Heart right ventricle (tissue), 16 donors: ENCODE measurements at places on chromosomes 1 and 21. TPM values are rescaled to one million over a fixed set of nuclear protein-coding genes. Genes with fewer than 3 reads are reported as not detected.
A peak's percentile ranks its signal among the peaks of the same experiment; 100 is the strongest.

- no peak for DNase-seq
Measured at GRCh38 chr1:176893625-176894352, 270.7 kb downstream of the ASTN1 start.

The GCSAML gene
- not detected for total RNA-seq

DNA sequence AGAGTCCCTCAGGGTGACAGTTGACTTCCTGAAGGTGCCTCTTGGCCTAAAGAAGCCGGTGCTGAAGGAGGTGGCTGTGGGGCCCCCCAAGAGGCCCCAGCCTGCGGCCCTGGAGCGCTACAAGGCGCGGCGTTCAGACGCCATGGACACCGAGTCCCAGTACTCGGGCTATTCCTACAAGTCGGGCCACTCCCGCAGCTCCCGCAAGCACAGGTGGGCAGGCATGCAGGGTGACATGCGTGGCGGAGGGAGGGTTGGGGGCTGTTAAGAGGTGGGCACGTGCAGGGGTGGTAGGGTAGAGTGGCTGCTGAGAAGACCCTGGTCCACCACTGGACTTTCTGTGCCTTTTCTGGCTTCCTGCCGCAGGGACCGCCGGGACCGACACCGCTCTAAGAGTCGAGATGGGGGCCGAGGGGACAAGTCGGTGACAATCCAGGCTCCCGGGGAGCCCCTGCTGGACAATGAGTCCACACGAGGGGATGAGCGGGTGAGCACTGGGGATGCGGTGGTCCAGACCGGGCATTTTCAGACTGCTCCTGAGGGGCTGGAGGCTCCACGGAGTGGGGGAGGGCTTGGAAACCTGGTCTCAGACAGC, 15.4 kb downstream of the VANGL2 start:
- DNase-seq, result no peak

The PBX1 gene
- total RNA-seq, result 67.8 TPM

The RYR2 gene
- total RNA-seq, result 505 TPM

The THAP3 gene
- total RNA-seq, result 8.6 TPM

GRCh38 chr1:10161541-10162290, 48.7 kb upstream of the KIF1B start:
- peak; percentile 28 for DNase-seq

The OR2M3 gene
- not detected for total RNA-seq

DNA sequence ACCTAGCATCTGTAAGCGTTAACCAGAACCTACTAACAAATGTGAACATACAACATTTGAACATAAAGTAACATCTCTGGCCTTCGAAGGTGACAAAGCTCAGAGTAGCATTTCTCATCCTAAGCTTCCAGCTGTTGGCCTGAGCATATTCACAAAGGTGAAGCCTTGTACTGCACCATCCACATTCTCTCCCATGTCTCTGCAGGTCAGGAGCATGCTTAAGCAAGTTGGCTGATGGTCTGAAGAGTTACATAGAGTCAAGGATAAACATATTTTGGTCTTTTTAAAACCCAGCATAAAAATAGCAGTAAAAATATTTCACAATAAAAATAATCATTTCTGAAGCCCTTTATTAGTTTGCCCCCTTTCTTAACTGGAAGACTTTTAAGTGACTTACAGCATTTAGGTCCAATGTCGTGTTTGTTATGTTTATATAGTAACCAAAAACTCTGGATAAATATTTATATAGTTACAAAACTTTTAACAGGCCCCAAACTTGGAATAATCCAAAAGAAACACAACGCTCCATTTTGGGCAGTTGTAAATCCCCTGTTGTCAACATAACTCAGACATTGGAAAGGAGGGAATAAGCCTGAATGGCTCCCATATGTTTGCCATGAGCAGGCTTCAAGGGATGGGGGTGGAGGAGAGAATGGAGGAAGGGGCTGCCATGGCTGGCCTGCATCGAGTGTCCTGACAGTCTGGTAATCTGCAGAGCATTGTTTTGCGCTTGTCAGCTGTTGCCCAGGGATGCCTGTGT, 42.8 kb upstream of the ENAH start:
- no peak for DNase-seq

The C1orf56 gene
- 7.3 TPM for total RNA-seq

DNA sequence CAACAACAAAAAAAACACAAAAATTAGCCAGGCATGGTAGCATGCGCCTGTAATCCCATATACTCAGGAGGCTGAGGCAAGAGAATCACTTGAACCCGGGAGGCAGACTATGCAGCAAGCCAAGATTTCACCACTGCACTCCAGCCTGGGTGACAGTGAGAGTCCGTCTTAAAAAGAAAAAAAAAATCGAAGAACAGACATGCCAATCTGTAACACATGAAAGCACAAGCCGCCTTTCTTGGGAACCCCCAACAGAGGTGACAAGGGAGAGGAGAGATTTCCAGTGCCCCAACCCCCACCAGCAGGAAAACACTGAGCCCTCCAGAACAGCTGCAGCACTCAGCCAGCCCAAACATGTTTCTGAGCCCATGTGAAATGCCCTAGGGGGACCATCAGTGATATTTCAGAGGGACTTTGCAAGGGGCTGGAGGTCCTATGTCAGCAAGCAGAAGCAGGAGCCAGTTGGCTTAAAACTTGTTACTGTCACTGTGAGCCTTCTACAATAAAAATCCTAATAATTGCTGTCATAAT, 14.2 kb upstream of the EFNA1 start:
- no peak for DNase-seq

The PIGR gene
- not detected for total RNA-seq

GRCh38 chr1:156797212-156797871, 19.3 kb downstream of the SH2D2A start:
- no peak for DNase-seq

DNA sequence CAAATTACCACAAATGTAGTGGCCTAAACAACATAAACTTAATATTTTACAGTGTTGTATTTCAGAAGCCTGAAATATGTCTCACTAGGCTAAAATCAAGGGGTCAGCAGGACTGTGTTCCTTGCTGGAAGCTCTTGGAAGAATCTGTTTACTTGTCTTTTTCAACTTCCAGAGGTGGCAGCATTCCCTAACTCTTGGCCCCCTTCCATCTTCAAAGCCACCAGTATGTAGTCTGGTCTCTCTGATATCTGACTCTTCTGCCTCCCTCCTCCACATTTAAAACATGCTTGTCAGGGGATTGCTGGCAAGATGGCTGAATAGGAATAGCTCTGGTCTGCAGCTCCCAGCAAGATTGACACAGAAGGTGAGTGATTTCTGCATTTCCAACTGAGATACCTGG, 567.5 kb downstream of the PLA2G4A start:
- DNase-seq, result no peak

The HSD3B2 gene
- not detected for total RNA-seq

DNA sequence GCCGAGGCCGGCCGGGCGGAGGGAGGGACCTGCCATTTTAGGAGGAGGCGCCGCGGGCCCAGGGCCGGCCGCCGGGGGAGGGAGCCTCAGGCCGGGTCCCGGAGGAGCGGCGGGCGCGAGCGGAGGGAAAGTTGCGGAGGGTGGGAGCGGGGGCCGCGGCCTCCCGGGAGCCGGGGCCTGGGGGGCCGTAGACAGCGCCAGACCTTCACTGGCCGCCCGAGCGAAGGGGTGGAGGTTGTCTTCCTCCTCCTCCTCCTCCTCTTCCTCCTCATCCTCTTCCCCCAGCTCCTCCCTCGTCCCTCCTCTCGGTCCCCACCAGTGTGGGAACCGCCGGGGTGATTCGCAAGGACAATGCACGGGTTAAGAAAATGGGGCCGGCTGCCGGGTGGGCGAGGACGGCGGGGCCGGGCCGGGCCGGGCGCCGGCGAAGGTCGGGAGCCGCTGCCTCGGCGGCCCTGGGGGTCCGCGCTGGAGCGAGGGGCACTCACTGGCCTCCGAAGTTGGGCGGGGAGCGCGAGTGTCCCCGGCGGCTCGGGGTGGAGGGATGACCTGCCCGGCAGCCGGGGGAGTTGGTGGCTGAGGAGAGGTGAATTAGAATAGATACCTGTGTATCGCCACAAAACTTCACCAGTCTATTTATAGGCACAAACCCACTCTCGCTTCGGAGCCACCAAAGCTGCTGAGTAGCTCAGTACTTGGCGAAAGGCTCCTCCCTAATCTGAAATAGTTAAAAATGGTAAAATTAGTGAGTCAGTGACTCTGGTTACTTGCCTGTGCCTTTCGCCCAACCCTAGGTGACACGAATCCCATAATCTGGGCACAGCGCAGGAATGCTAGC, 1.3 kb downstream of the DYRK1A start:
- peak; percentile 72 for DNase-seq

DNA sequence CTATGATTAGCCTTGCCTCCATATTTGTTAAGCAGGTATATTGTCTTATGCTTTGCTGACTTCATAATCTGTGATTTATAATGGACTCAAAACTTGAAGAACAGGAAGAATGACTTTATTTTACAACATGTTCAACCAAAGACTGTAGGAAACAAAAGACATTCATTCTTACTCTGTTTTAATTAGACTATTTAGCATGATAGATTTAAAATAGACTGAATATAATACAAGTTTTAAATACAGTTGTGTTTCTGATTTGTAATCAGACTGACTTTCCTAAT, 63.1 kb downstream of the CDC14A start:
- no peak for DNase-seq

DNA sequence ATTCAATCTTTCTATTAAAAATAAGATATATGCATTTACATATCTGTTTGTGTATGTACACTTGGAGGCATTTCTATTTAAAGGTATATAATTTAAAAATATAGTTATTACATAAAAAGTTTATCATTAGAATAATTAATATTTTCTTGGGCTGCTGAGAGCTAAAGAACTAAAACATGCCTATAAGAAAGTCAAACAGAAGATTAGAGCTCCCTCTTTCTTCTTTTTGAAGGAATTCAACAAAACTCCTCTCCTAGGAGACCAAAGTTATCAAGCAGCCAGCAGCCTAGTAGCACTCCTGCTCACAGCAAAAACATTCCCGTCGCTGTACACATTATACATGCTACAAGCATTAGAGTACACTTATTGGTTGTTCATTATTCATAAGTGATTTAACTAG, 216.4 kb downstream of the VAV3 start:
- no peak for DNase-seq

DNA sequence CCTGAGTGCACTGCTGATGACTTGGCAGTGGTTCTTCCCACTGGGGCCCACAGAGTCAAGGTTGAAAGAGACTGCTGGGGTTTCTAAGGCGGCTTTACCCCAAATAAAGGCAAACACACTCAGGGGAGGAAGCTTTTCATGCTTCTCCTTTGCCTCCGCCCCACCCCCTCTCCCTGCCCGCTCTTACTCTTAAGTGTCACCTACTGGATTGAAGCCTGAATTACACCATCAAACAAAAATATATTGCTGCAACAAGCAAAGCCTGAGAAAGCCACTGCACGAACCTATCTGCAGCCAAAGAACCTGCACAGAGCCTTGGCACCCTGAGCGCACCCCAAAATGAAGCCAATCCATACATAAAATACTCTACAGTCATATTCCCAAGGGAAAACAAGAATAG, 63.1 kb downstream of the PTGFR start:
- no peak for DNase-seq

GRCh38 chr1:158793604-158794003, 12.6 kb upstream of the OR6N2 start:
- DNase-seq, result no peak

- DNase-seq, result no peak
Measured at GRCh38 chr1:160459687-160460086, 59.3 kb downstream of the VANGL2 start.

GRCh38 chr1:167301355-167301754, 80.7 kb downstream of the POU2F1 start:
- no peak for DNase-seq

GRCh38 chr1:33180226-33180910, 1.5 kb downstream of the TRIM62 start:
- DNase-seq, result peak; percentile 94

DNA sequence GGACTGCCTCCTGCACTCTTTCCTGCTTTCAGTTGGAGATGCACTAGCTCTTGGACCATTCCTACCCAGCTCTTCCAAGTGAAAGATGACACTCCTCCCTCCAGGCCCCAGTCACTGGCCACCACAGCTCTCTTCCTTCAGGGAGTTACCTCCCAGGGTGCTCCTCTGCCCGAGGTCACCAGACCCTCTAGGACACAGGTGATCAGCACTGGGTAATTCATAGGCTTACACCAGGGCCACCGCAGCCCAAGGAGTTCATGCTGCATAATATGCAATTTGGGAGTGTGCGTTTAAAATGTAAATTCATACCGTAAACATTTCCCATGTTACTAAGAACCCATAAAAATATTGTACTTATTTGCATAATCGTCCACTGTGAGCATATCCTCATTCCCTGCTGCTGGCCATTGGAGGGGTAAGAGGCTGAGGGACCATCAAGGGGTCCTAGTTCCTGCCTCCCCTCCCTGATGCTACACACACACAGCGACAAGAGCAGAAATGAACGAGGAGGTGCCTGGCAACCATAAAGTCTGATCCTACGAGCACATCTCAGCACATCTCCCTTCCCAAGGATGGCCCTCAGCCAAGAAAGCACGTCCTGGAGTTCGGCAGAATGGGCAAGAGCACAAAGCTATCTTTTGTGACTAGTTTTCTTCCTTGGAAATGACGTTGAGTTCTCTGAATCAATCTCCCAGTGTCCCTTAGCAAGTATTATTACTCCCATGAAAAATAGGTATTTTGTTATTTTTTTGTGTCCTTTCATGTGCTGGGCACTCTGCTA, 222.9 kb upstream of the RAB4A start:
- DNase-seq, result no peak

The HSF2BP gene
- 0.39 TPM for total RNA-seq

GRCh38 chr1:115679141-115679611, 37.4 kb downstream of the VANGL1 start:
- peak; percentile 33 for DNase-seq

DNA sequence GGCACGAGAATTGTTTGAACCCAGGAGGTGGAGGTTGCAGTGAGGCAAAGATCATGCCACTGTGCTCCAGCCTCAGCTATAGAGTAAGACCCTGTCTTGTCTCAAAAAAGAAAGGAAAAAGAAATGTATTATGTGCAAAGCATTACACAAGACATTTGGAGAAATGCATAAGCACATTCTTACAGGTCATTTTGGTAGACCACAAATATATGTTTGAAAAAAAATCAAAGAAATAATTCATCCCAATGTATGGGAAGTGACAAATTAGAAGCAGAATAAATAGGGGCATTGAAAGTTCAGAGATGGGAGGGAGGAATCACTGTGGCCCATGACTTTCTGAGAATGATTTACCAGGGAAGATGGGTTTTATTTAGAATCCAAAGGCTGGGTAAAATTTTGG, 283.5 kb upstream of the ADAMTS5 start:
- no peak for DNase-seq
